GM23338 (cell line): ENCODE measurements at places on chromosomes 3 and 15.

GRCh38 chr3:41872157-41872556 is 89.7 kb downstream of the ULK4 start:
- no peak for DNase-seq

DNA sequence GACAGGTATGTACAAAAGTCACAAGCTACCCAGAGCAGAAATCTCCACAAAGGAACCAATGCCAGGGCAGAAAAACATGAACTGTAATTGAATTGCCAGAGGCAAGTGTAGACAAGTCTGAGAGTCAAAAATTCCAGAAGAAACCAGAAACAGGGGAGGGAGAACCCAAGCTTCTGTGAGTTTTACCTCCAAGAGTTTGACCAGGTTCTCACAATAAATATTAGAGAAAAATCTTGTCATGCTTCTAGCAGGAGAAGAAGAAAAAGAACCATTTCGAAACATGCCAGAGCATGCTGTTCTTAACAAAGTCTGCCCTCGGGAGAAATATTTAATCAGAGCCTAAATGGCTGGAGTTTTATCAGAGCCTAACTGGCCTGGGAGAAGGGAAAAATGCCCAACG is 32.5 kb upstream of the AP3B2 start:
- no peak for DNase-seq

GRCh38 chr3:177936721-177937120 is 599.5 kb upstream of the KCNMB2 start:
- DNase-seq = no peak

DNA sequence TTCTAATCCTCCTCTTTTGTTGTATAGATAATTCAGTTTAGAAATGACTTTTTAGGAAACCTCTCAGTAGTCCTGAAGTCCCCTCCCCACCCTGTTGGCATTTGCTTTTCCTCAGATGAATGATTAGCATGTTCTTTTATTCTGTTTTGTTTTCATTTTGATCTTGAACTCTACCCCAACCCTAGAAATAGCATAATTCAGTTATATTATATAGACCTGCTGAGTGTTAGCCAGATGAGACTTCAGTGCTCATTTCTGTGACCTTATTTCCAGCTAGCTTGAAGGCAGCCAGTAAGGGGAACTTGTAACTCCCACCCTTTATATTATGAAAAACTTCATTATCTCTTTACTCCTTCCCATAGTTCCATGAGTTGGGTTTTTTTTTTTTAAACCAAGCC is 41.2 kb downstream of the SNRK start:
- no peak for DNase-seq

- no peak for DNase-seq
These were observed 18.1 kb upstream of the BSN start for GRCh38 chr3:49535971-49536874.

DNA sequence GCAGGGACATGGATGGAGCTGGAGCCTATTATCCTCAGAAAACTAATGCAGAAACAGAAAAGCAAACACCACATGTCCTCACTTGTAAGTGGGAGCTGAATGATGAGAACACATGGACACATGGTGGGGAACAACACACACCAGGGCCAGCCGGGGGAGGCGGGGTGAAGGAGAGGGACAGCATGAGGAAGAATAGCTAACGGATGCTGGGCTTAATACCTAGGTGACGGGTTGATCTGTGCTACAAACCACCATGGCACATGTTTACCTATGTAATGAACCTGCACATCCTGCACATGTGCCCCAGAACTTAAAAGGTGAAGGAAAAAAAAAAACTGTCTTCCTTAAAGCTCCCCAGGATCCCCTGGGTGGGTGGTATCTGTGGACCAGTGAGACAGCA is 87.1 kb downstream of the ADAMTS17 start:
- DNase-seq = no peak

DNA sequence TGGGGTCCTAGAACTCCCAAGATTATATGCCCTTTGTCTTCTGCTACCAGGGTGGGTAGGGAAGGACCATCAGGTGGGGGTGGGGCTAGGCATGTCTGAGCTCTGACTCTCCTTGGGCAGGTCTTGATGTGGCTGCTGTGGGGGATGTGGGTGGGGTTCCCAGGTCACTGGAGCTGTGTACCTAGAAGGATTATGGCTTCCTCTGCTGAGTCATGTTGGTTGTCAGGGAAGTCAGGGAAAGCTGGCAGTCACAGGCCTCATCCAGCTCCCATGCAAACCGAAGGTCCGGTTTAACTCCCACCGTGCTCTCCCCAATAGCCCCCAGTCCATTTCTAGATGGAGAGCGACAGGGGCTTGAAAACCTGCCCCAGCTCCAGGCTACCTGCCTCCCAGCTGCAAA is 35.2 kb downstream of the EID1 start:
- no peak for DNase-seq

DNA sequence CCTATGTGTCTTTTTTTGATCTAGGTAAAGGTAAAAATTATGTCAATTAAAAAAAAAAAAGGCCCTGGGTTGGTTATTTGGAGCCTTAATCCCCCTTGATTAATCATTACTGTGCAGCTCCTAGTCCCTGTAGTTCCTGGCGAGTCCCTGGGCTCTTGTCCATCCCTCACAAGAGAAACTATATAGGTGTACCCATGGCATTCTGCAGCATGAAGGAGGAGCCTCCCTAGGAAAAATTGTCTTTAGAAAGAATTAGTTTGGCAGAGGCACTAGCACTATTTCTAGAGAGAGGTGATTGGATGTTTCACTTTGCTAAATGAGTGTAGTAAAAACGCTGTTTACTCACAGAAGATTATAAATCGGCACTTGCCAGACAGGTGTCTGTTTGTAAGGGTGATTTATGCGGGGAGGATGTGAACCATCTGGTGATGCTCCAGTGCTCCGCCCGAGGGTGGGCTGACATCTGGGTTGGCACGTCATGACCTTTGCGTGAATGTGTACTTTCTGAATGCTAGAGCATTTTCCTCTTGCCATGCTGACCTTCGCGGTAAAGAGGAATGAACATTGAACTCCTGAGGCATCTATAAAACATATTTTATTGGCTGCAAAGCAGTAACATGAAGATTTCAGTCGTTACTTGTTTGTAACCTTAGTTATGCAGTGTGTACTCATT is 12.6 kb downstream of the PLCL2 start:
- DNase-seq = no peak
